COR-L47 (cell line): ENCODE measurements at places on chromosomes 16 and 17.

DNA sequence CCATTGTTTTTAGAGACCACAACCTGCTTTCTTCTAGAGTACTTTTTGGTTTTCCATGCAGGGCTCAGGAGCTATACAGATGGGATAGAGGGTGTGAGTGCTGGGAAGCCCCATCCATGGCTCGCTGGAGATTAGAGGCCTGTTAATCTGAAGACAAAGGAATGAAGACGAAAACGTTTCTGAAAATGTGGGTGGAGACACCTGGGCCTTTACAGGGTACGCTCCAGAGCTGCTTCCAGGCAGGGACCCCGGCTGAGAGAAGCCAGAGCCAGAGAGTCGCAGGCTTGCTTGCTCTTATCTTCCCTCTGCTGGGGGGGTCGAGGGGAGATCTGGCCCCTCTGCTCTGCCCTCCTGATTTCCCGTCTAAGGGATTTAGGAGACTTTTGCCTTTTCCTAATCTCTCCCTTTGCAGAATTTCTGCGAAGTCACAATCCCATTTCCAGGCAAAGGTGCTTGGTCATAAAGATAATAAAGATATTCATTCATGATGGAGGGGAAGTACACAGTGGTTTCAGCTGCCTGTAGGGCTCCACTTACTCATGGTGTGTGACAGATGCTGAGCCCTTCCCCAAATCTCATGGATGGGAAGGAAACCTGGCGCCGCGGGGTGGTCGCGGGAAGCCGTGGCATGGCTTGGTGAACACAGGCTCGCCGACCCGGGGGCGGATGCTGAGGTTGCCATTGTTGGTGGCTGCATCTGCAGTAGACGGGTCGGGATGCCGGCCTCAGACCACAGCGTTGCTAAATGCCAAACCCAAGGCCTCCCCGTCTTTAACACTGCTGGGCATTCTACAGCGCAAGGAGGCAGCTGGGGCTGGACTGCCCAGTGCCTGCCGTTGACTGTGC is 4.8 kb upstream of the SOCS3 start:
- no peak for DNase-seq

GRCh38 chr17:3961564-3962047 is 2.6 kb downstream of the ATP2A3 start:
- no peak for DNase-seq

DNA sequence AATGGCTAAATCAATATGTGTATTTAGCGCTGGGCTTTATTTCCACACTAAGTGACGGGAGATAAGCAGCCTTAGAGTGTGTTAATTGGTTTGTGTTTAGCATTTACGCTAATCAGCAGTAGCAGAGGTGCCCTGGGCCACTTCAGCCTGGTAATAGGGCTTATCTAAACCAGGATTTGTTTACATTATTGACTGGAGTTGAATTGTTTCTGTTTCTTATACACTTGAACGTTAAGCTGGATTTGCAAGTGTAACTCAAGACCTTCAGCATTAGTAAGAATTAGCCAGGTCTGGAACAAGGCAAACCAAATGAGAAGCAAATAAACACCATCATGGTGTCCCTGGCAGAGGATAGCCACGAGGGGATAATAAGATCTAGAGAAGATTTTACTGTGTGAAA is 313.6 kb downstream of the HS3ST4 start:
- no peak for DNase-seq

DNA sequence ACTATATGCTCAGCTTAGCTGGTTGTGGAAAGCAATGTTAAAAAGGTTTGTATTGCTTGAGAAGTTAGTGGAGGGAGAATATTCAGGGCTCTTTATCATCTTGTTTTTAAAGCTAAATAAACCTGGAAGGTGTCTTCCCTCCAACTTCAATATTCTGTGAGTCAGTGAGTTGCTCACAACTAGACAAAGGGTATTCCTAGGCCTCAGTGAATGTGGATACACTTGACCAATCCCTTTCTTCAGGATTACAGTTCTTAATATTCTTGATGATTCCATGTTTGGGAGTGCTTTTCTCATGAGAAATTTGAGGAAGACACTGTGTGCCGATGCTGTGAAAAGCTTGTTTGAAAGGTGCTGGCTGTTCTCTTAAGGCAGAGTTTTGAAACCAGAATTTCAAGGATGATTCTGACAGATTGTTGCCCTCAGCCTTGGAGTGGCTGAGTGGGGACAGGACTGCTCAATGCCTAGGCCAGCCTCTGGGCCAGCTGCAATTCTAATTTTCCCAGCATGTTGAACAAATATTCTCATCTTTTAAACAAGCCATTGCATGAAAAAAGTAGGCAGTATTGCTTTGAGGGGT is 30.1 kb downstream of the MAP2K4 start:
- DNase-seq: no peak

- DNase-seq: no peak
Observed at GRCh38 chr17:10649602-10650001, 7.5 kb downstream of the MYH3 start.

- DNase-seq: no peak
Observed at GRCh38 chr17:37779554-37779953, 34.7 kb upstream of the HNF1B start.

DNA sequence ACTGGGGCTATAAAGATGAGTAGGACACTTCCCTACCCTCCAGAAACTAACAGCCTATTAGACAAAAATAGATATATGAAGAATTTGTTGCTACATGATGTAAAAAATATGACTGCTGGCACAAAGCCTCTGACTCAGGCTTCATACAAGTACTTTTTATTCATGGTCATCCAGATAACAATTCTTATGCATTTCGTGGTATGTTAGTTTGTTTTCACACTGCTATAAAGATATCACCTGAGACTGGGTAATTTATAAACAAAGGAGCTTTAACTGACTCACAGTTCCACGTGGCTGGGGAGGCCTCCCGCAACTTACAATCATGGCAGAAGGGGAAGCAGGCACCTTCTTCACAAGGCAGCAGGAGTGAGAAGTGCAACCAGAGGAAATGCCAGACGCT is 112.5 kb upstream of the HLF start:
- DNase-seq: no peak

- no peak for DNase-seq
Observed at GRCh38 chr16:69324013-69324531, 6.3 kb downstream of the PDF start.

DNA sequence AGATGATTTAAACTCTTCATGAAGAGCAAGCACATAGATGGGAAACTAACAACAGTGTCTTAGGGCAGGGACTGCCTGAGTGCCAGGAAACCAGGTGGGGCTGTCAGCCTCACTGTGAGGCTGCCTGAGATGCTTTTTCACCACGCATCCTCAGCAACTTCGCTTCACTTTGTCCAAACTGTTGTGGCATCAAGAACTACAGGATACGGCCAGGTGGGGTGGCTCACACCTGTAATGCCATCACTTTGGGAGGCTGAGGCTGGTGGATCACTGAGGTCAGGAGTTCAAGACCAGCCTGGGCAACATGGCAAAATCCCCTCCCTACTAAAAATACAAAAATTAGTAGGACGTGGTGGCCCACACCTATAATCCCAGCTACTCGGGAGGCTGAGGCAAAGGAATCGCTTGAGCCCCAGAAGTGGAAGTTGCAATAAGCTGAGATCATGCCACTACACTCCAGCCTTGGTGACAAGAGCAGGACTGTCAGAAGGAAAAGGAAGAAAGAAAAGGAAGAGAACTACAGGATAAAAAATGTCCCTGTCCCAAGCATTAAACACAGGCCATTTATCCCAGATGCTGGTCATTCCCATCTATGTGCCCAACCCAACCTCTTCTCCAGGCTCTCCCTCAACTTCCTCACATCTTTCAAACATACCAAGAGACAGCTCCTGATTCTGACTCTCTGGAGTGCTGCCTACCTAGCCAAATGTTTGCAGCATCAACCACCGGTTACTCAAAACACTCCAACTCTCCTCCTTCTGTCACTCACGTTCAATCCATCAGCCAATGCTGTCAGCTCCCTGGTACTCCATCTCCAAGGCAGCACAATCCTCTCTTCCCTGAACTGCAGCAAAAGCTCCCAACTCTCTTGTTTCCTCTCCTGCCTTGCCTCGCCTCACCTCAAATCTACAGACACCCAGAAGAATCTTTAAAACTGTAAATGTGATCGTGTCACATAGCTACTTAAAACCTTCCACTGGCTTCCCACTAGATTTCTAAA is 1.6 kb downstream of the EIF4A3 start:
- DNase-seq: no peak

DNA sequence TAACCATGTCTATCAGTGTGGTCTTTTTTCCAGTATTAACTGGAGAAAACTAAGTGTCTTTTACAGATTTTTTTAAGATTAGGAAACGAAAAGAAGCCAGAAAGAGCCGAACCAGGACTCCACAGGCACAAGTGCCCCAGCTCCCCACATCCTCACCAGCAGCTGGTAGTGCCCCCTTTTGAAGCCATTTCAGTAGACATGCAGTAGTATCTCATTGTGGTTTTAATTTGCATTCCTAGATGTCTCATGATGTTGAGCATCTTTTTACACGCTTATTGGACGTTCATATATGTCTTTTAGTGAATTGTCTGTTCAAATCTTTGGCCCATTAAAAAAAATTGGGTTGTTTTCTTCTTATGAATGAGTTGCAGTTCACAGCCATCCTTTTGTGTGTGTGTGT is 4.8 kb upstream of the CMTM3 start:
- DNase-seq: no peak

DNA sequence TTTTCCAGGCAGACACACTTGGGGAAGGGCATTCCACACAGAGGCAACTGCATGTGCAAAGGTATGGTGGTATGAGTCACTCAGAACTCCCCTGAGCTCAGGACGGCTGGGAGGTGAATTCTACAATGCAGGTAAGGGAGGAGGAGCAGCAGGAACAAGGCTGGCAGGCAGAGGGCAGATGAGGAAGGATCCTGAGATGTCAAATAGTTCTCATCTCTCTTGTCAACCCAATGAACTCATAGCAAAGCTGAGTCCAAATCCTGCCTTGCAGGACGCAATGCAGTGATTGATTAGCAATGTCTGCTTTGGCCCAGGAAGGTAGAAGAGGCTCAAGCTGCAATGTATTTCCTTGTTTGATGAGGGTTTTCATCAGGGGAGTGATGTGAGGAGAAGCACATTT is 243.5 kb downstream of the XYLT1 start:
- no peak for DNase-seq

GRCh38 chr17:11459861-11460331 is 138.4 kb upstream of the DNAH9 start:
- DNase-seq: no peak

- DNase-seq: no peak
Observed at GRCh38 chr16:59748531-59748930, 1014.4 kb upstream of the GOT2 start.

DNA sequence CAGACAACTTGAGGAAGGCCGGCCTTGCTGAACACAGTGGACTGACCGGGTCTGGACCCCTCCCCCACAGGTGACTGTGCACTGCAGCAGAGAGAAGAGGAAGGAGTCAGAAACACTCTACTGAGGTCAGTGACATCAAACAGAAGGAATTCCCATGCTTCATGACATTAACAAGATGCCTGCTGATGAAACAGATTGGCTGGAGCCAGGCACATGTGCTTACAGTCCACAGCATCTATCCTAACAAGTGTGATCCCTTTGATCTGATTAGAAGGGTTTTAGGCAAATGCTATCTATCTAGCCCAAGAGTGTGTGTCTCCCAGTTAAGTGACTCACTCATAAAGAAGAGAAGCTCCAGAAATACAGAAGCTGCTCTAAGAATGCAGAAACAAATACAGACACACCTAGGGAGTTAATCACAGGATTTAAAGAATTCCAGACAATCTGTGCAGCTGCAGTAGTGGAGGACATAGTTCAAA is 90.2 kb downstream of the SYCE1L start:
- no peak for DNase-seq

- no peak for DNase-seq
Observed at GRCh38 chr17:33202021-33202420, 91.1 kb downstream of the ASIC2 start.

DNA sequence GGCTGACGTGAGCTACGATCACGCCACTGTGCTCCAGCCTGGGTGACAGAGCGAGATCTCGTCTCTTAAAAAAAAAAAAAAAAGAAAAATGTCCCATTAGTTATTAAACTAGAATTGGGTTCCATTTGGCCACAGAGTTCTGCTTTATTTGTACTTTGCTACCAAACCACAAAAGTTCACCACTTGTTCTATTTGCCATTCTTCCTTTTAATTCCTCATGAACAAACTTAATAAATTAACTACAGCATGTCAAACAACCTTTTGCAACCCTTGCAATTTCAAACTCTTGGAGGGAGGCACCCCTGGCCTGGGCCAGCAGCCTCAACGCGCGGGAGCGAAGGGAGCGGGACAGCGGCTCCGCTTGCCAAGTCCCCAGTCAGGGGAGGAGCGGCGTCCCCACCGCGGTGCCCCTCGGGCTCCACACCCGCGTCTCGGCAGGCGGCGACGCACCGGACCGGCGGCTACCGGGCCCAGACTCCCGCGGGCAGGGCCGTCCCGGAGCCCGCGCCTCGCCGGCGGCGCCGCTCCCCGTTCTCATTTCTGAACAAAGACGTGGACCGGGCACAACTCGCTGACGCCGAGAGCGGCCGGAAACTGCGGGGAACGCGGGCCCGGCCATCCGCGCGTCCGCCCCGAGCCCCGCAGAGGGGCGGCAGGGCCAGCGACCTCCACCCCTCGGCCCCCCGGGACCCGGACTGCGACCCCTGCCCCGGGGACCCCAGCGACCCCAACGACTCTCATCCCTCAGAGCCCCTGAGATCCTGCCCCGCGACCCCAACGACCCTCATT is 775 bp downstream of the CYTH1 start:
- DNase-seq: peak; percentile 10

DNA sequence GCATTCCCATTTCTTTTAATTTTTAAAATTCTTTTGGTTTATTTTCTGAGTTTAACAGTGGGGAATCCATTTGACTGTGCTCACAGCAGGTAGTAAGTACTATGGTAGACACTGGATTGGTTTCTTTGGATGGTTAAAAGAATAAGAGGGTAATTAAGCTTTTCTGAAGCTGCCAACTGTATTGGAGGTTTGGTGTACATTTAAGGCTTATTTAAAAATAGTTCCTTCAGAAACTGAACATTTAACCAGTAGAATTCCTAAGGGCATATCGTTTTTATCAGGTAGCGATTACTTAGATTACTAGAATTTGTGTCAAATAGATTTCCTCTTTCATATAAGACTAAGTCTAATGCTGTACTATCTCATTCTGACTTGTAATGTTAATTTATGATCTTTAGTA is 162.4 kb downstream of the PPM1E start:
- peak; percentile 39 for DNase-seq

DNA sequence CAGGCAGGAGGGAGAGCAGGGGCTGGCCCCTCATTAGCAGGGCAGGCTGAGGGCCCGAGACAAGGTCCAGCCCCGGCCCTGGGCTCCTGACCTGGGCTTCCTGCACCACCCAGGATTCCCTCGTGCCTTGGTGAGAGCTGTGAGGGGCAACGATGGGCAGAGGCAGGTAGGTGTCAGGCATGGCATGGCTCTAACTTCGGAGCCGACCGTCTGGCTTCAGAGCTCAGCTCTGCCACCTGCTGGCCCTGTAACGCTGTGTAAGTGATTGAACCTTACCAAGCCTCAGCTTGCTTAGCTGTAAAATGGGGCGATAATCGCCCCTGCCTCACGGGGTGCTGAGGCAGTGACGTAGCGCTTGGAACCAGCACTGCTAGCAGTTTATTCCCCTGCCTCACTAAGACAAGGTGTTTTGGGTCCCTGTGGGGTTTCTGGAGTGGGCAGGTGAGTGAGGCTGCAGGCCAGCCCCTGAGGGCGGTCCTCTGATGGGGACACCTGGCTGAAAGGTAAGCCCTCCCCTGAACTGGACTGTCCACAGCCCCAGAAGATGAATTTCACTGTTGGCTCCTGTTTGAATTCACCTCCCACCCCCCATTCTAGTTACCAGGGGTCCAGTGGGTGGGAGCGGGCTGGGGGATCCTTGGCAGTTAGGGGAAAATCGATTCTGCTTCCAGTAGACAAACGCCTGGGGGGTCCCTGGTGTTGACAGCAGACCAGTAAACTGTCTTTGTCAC is 184.8 kb upstream of the GSE1 start:
- peak; percentile 59 for DNase-seq

GRCh38 chr16:85284141-85284817 is 172.0 kb upstream of the CIBAR2 start:
- DNase-seq: no peak
